ENCODE measurements at places on chromosomes 11 and 22.

DNA sequence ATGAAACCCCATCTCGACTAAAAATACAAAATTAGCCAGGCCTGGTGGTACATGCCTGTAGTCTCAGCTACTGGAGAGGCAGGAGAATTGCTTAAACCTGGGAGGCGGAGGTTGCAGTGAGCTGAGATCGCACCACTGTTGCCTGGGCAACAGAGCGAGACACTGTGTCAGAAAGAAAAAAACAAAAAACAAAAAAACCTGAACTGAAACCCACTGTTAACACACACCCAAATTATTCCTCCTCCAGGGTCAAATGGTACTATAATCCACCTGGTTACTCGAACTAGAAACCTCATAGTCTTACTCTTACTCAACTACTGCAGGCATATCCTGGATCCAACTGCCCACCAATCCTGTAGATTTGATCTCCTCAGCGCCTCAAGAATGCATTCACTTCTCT lies 35.5 kb downstream of the USP28 start:
- no peak for DNase-seq

- DNase-seq = no peak
Measured at GRCh38 chr22:43723816-43724215, 88.3 kb downstream of the EFCAB6 start.

GRCh38 chr22:31957970-31958594 lies 13.7 kb downstream of the YWHAH start:
- no peak for DNase-seq

GRCh38 chr11:11444027-11444803 lies 91.2 kb upstream of the CSNK2A3 start:
- peak; percentile 23 for DNase-seq

DNA sequence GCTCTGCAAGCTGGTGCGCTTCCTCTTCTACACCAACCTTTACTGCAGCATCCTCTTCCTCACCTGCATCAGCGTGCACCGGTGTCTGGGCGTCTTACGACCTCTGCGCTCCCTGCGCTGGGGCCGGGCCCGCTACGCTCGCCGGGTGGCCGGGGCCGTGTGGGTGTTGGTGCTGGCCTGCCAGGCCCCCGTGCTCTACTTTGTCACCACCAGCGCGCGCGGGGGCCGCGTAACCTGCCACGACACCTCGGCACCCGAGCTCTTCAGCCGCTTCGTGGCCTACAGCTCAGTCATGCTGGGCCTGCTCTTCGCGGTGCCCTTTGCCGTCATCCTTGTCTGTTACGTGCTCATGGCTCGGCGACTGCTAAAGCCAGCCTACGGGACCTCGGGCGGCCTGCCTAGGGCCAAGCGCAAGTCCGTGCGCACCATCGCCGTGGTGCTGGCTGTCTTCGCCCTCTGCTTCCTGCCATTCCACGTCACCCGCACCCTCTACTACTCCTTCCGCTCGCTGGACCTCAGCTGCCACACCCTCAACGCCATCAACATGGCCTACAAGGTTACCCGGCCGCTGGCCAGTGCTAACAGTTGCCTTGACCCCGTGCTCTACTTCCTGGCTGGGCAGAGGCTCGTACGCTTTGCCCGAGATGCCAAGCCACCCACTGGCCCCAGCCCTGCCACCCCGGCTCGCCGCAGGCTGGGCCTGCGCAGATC lies 16.5 kb downstream of the P2RY2 start:
- no peak for DNase-seq

- no peak for DNase-seq
Measured at GRCh38 chr11:117724104-117724503, 72.9 kb downstream of the DSCAML1 start.

GRCh38 chr22:40019100-40019499 lies 24.3 kb downstream of the FAM83F start:
- no peak for DNase-seq

GRCh38 chr11:33329705-33330329 lies 72.6 kb downstream of the HIPK3 start:
- DNase-seq = peak; percentile 60

Data from HEK293T (cell line).